ENCODE measurements at places on chromosomes 5 and 9.

DNA sequence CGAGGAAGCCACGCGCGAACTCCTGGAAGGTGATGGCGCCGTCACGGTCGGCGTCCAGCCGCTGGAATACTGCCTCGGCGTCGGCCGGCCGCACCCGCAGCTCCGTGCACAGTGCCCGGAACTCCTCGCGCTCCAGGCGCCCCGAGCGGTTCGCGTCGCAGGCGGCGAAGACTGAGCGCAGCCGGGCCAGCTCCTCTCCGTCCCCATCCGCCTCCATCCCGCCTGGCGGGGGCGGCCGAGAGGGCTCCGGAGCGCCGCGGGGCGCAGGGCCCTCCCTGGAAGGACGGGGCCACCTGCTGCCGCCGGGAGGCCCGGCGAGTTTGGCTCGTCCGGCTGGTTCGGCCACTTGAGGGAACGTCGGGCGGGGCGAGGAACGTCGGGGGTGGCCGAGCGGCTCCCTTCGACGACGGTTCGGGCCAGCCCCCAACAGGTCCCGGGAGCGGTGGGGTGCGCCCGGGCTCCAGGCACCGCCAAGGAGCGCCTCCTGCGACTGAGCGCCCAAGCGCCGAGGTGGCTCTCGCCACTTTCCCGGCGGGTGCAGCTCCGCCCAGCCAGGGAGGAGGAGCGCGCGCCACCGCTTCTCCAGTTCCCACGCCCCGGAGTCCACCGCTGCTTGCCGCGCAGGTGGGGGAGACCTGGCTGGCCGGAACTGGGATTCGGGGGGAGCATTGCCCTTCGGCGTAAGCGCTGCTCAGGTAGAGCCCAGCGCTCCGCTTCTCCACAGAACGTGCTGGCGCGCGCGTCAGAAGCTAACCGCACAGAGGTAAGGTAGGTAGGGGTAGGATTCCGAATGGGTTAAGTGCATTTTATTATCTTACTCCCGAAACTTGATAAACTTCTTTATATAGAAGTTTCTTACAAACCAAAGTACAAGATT lies at the start of gene RASEF:
TSS of gene RASEF (minus strand) at position 492 of the 877 bp plus-strand sequence. CDS start at position 217, 275 bp downstream.
- peak within 1 kb of the TSS; percentile 88 for H3K27ac ChIP-seq
- peak within 1 kb of the TSS; percentile 5 for H3K4me3 ChIP-seq
- no peaks in the 10 kb centered on the region for H3K36me3 ChIP-seq
- DNase-seq: peak; percentile 45

GRCh38 chr9:88425538-88425950 lies 37.3 kb downstream of the SPIN1 start:
- H3K4me1 ChIP-seq: no peaks in the 10 kb centered on the region
- no peak for DNase-seq
- no peaks in the 10 kb centered on the region for H3K27me3 ChIP-seq

GRCh38 chr5:133063965-133064364 lies 12.2 kb downstream of the HSPA4 start:
- H3K27ac ChIP-seq: no peak overlapping the region
- H3K27me3 ChIP-seq: no peaks in the 10 kb centered on the region
- H3K36me3 ChIP-seq: no peaks in the 10 kb centered on the region
- no peak for DNase-seq

- H3K27me3 ChIP-seq: no peaks in the 10 kb centered on the region
- no peaks in the 10 kb centered on the region for H3K36me3 ChIP-seq
- no peaks in the 10 kb centered on the region for H3K4me1 ChIP-seq
- no peak overlapping the region for H3K27ac ChIP-seq
- H3K4me3 ChIP-seq: no peak overlapping the region
Observed at GRCh38 chr5:81297531-81297930, 3.9 kb upstream of the ZCCHC9 start.

GRCh38 chr5:134132372-134133187 lies 18.1 kb downstream of the TCF7 start:
- no peaks in the 10 kb centered on the region for H3K27me3 ChIP-seq
- peak overlapping the region; percentile 71 for H3K27ac ChIP-seq
- no peaks in the 10 kb centered on the region for H3K36me3 ChIP-seq
- H3K4me1 ChIP-seq: peaks cover 5% of the 10 kb centered on the region
- H3K4me3 ChIP-seq: no peak overlapping the region

DNA sequence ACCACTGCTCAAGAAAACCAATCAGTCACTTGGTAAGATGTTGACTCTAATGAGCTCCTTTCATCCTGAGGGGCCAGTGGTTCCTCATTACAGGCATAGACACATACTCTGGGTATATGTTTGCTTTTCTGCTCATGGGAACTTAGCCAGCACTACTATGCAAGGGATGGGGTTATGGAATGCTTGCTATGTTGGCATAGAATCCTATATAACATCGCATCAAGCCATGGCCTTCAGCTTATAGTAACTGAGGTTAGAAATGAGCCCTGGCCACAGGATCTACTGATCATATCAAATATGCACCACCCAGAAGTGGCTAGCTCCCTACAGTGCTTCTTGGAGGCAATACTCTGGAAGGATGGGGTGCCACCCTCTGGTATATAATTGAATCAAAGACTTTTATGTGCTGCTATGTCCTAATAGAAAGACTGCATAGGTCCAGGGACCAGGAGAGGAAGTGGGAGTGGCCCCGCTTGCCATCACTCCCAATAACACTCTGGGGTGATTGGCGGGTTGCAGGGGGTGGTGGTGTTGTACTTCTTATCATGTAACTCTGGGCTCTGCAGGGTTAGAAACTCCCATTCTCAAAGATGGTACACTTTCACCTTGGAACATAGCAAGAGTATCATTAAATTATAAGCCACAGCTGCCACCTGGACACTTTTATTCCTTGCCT lies 70.3 kb downstream of the ZNF366 start:
- no peaks in the 10 kb centered on the region for H3K27me3 ChIP-seq
- H3K4me3 ChIP-seq: no peak overlapping the region
- H3K4me1 ChIP-seq: no peaks in the 10 kb centered on the region
- no peak overlapping the region for H3K27ac ChIP-seq
- H3K36me3 ChIP-seq: no peaks in the 10 kb centered on the region
- DNase-seq: no peak

- H3K4me3 ChIP-seq: no peak overlapping the region
- H3K4me1 ChIP-seq: no peaks in the 10 kb centered on the region
- no peaks in the 10 kb centered on the region for H3K27me3 ChIP-seq
- H3K27ac ChIP-seq: no peak overlapping the region
- no peaks in the 10 kb centered on the region for H3K36me3 ChIP-seq
Observed at GRCh38 chr9:104073770-104074133, 20.4 kb upstream of the SMC2 start.

- H3K4me1 ChIP-seq: no peaks in the 10 kb centered on the region
- H3K27ac ChIP-seq: no peak overlapping the region
- H3K27me3 ChIP-seq: no peaks in the 10 kb centered on the region
- DNase-seq: no peak
Observed at GRCh38 chr9:80926611-80927010, 762.7 kb downstream of the TLE1 start.

DNA sequence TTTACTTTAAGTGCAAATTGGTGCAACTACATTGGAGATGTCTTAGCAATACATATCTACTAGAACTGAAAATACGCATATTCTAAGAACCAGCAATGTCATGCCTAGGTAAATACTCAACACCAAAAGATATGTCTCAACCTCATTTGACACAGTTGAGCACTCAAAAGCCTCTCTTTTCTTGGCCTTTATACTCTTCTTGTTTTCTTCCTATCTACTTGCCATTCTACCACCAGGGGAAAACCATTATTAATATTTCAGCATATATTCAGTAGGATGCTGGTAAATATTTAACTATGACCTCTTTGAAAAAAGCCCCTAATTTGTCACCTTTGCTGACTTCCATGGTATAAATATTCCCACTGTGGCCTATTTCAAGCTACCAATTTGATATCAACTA lies 443.8 kb downstream of the LRRC70 start:
- H3K4me3 ChIP-seq: no peak overlapping the region
- no peak overlapping the region for H3K27ac ChIP-seq
- H3K27me3 ChIP-seq: no peaks in the 10 kb centered on the region
- no peak for DNase-seq

- no peaks in the 10 kb centered on the region for H3K27me3 ChIP-seq
- H3K4me3 ChIP-seq: no peak overlapping the region
- no peaks in the 10 kb centered on the region for H3K4me1 ChIP-seq
Observed at GRCh38 chr5:169628892-169629291, 8.2 kb upstream of the DOCK2 start.

GRCh38 chr9:86795823-86796553 lies 151.3 kb downstream of the GAS1 start:
- H3K27ac ChIP-seq: peak overlapping the region; percentile 83
- H3K4me3 ChIP-seq: peak overlapping the region; percentile 37
- H3K27me3 ChIP-seq: no peaks in the 10 kb centered on the region
- no peaks in the 10 kb centered on the region for H3K4me1 ChIP-seq
- peak; percentile 50 for DNase-seq

- DNase-seq: no peak
- H3K4me1 ChIP-seq: no peaks in the 10 kb centered on the region
- no peak overlapping the region for H3K4me3 ChIP-seq
- H3K36me3 ChIP-seq: no peaks in the 10 kb centered on the region
- H3K27me3 ChIP-seq: no peaks in the 10 kb centered on the region
Observed at GRCh38 chr5:73005886-73006285, 50.0 kb downstream of the FCHO2 start.

DNA sequence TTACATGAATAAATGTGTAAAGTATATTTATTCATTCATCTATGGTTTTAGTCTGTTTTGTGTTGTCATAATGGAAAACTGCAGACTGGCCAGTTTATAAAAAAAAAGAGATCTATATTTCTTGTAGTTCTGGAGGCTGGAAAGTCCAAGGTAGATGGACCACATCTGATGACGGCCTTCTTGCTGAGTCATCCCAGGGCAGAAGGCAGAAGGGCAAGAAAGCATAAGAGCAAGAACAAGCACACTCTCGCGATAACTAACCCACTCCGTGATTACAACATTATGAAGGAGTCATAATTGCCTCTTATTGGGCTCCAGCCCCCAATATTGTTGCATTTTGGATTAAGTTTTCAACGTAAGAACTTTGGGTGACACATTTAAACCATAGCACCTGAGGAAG lies 180.4 kb upstream of the DAB2 start:
- H3K27ac ChIP-seq: no peak overlapping the region
- no peaks in the 10 kb centered on the region for H3K36me3 ChIP-seq
- H3K4me1 ChIP-seq: no peaks in the 10 kb centered on the region
- DNase-seq: no peak

All from breast epithelium (tissue), 4 donors.